HepG2 (cell line): ENCODE measurements at places on chromosomes 4 and X.

- DNase-seq, result no peak
These were observed 4.3 kb upstream of the HAUS7 start for GRCh38 chrX:153474718-153475117.

DNA sequence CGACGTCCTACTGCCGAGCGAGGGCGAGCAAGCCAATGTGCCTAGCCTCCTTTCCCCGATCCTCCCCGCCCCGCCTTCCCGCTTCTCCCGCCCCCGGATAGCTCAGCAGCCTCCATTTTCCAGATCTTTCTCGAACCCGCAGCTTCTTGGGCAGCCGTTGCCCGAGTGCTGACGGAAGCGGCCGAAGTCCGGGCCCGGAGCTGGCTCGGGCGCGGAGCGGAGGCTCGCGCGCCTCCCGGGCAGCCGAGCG lies 172 bp upstream of the HSPA4L start:
- DNase-seq, result no peak

DNA sequence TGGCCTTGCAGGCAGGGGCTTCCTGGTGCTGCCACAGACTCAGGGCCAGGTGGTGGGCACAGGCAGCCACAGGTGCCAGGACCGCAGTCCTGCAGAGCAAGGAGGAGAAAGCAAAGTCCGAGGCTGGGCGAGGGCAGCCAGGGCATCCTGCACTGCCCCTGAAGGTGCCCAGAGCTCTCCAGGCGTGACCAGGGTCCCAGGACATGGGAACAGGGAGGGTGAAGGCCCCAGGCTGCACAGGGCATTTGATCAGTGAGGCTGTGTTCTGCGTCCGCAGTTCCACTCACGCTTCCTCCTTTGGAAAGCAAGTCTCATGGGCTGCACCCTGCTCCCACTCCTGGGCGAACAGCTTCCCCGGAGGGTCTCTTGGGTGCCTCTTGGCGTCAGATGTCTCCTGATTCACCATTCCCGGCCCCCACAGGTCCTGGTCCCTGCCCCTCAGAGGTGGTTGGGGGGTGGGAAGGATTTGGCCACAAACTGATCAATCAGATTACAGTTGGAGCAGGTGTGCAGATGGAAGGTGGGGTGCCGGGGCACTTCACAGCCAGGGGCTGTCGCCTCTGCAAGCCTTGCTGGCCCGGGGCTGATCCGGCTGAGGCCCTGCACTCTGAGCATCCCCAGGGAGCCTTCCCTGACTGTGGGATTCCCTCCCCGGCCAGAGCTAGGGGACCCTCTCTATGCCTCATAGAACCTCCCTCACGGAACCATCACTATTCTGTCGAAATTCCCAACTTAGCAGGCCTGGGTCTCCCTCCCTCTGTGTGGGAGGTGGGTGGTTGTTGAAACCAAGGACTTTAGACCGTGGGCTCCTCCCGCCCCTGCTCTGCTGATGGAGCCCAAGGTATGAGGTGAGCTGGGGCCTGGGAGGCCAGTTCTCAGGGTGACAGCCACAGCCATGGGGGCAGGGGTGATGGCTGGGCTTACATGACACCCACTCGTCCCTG lies 3.3 kb downstream of the SH3TC1 start:
- DNase-seq, result peak; percentile 80

GRCh38 chr4:142539796-142540482 lies 306.2 kb downstream of the INPP4B start:
- no peak for DNase-seq

- peak; percentile 0 for DNase-seq
These were observed 1092.1 kb upstream of the PRKX start for GRCh38 chrX:4805502-4805901.
